ENCODE measurements at places on chromosomes 7 and 10.

DNA sequence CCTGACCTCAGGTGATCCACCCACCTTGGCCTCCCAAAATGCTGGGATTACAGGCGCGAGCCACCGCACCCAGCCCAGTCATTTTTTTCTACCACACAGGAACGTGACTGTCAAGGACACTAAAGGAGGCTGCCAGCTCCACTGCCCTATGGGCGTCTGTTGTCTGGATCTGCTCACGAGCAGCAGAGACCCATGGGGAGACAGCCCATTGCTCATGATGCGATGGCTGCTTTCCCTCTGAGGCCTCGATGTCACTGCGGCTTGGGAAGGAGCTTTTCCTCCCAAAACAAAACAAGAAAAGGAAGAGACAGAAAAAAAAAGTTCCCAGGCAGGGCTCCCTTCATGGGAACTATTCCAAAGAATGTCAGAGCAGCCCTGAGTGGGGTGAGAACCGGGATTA is 70.5 kb downstream of the DENND2A start:
- no peak for DNase-seq

GRCh38 chr10:43754569-43755260 is 106.0 kb upstream of the ZNF32 start:
- no peak for DNase-seq

DNA sequence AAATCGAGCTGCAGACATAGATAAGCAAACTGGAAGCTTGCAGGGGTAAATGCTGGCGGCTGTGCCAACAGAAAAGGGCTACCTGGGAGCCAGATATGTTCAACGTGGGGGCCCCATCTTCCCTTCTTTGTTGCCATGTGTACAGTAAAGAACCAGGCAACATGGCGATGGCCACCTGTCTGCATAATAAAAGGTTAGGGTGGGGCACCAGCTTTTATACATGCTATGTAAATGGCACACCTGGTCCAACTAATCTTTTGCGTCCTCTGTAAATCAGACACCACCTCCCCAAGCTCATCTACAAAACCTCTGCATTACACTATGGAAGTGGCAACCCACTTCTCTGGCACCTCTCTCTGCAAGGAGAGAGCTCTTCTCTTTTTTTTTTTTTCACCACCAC is 13.9 kb downstream of the BUD31 start:
- no peak for DNase-seq

DNA sequence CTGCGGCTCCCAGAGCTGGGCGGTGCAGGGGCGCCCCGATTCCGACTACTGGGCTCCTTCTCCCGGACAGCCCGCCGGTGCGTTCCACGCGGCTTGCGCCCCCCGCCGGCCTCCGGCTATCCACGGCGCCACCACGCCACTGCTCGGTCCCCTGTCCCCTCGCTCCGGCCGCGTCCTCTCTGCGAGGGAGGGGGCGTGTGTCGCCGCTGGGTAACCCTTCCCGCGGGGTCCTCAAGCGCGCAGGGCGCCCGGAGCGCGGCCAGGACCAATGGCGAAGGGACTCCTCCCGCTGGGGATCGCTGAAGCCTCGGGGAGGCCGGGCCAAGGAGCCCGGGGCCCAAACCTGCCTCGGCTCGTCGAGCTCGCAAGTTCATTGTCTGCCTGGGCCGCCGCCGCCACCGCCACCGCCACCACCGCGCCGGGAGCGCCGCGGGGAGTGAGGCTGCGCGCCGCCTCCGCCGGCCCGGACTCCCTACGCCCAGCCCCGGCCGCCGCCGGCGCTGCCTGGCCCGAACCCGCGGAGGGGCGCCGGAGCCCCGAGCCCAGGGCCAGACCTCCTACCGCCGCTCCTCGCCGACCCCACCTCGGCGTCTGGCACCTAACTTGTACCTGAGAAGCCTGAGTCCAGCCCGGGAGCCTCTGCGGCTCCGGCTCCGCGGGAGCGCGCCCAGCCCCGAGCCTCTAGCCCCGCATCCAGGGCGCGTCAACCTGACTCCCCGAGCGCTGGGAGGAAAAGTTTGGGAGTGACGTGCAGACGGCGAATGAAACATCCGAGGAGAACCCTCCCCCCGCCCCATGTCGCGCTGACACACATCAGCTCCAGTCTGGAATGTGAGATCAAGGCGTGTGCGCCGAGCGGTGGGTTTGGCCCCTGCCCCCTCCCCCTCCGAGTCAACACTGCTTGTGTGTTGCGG is at the start of gene CHST15:
Gene CHST15, minus strand, starts transcription at position 739 of the 914 bp plus-strand sequence. CDS start 47,386 bp downstream, outside the sequence.
- peak; percentile 44 for DNase-seq

- DNase-seq, result no peak
Observed at GRCh38 chr10:33706746-33707145, 372.3 kb upstream of the NRP1 start.

DNA sequence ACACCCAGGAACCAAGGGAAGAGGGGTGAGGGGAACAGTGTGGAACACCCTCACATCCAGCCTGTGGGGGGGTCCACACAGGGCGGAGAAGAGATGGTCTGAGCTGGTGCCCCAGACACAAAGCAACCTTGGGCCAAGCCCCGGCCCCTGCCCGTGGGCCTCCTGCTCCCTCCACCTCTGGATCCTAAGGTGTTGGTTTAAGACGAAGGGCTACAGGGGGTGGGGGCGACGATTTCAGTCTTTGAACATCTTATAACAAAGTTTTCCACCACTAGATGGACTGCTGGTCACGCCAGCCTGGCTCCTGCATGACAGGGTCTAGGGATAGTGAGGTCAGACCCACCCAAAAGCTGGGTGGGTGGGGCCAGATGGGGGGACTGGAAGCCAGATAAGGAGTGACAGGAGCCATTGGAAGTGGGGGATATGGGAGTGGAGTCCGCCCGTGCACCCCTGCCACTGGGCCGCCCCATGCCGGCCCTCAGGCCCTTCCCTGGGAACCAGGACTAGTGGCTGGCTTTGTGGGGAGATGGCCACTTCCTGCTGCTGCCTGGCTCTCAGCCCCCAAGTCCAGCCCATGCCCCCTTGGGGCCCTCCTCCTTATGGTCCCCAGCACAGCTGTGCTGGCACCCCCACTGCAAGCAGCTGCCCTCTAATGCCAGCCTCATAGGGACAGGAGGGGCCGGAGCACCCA is 98.4 kb downstream of the RGS10 start:
- DNase-seq, result no peak

DNA sequence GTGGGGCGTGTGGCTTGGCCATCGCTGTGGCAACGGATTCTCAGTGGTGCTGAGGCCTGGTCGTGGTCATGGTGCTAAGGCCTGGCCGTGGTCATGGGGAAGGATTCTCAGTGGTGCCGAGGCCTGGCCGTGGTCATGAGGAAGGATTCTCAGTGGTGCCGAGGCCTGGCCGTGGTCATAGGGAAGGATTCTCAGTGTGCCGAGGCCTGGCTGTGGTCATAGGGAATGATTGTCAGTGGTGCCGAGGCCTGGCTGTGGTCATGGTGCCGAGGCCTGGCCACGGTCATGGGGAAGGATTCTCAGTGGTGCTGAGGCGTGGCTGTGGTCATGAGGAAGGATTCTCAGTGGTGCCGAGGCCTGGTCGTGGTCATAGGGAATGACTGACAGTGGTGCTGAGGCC is 327.9 kb downstream of the ADARB2 start:
- no peak for DNase-seq

DNA sequence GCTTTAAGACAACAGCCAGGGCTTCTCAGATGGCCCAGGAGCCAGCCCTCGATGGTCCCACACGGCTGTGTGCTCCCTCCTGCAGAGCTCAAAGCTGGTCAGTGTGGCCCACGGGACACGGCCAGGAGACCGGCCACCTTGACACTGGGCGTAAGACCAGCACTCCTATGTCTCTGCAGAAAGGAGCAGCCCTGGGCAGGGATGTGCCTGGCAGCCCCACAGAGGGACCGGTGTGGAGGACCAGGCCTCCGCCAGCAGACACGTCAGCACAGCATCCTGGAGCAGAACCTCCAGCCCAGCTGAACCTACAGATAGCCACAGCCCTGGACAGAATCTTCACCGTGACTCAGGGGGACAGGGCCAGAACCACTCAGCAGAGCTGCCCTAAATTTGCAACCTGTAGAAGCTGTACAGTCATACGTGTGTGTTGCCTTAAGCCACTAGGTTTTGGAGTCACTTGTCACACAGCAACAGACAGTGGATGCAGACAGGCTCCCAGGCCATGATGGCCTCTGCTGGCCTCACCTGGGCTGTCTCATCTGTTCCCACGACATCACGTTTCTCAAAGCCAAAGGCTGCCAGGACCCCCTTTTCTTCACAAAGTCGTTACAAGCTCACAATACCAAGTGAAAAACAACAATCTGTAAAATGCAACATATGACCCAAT is 132.4 kb downstream of the DIP2C start:
- no peak for DNase-seq

DNA sequence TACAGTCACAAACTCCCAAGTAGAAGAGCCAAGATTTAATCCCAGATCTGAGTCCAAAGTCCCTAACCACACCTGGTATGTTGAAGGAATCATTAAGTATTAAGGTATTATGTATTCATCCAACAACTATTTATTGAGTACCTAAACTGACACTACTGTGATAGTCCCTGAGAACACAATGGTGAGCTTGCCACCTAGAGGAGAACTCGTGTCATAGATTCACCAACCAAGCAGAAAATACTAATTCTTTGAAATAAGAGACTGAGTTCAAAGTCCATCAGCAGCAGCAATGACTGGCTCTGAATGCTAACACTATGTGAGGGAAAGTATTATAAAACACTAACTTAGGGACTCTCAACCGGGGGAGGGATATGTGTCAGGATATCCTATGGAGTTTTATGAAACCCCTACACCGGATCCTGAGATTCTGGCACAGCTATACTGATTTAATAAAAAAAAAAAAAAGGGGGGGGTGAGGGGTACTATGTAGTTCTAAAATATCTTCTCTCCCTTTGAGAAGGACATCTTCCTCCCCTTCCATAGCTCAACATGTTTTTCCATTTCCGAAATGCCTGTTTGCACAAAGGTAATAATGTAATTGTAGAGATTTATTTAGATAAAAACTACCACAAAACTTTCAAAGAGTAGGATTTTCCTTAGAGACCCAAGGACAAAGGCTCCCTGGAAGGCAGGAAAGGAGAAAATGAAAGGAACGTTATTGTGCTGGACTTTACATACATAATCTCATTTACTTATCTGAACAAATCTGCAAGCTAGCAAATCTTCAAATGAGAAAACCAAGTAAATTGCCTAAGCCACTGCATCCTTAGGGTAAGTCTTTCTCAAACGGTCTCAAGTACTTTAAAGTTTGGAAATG is 1.6 kb downstream of the NCOA4 start:
- no peak for DNase-seq

DNA sequence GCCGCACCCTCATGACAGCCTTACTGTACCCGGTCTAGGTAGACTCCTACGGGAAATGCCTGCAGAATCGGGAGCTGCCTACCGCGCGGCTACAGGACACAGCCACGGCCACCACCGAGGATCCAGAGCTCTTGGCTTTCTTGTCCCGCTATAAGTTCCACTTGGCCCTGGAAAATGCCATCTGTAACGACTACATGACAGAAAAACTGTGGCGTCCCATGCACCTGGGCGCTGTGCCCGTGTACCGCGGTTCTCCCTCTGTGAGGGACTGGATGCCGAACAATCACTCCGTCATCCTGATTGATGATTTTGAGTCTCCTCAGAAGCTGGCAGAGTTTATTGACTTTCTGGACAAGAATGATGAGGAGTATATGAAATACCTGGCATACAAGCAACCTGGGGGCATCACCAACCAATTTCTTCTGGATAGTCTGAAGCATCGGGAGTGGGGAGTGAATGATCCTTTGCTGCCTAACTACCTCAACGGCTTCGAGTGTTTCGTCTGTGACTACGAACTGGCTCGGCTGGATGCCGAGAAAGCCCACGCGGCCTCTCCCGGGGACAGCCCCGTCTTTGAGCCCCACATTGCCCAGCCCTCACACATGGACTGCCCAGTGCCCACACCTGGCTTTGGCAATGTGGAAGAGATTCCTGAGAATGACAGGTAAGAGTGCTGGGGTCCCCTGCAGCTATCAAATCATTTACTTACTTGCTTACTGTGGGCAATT is 8.5 kb upstream of the CHCHD1 start:
- DNase-seq, result peak; percentile 48

DNA sequence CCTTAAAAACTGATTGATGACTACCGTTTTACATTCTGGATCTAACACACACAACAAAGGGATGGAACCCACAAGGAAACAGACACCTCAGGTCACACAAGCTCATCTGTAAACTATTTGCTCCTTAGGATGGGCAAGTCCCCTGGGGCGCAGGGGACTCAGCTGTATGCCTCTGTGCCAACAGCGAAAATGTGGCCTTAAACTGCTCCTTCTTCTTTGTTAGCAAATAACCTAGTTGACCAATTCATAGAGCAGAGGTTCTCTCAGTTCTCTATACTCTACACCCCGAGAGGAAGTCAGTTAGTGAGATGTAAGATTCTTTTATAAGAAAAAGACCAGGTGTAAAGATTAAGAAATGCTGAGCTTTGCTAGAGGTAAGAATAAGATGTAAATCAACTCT is 181.9 kb upstream of the PRSS58 start:
- DNase-seq, result no peak

DNA sequence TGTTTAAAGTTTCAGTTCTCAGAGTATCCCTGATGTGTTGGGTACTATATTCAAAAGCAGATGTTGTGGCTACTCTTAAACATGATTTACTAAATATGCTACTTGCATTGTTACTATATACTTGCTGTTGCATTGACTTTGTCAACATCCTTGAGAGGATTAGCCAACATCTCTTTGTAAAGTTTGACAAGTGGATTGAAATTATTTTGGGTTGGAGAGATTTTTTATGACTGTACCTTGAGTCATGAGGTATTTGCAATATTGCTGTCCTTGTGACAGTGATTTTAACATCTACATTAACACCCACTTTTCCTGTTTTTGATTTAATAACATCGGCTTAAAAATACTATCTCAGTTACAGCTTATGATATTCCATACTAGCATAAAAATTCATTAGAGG is 31.9 kb downstream of the MRC1 start:
- DNase-seq, result no peak

GRCh38 chr10:7306147-7306546 is 104.7 kb downstream of the SFMBT2 start:
- no peak for DNase-seq

DNA sequence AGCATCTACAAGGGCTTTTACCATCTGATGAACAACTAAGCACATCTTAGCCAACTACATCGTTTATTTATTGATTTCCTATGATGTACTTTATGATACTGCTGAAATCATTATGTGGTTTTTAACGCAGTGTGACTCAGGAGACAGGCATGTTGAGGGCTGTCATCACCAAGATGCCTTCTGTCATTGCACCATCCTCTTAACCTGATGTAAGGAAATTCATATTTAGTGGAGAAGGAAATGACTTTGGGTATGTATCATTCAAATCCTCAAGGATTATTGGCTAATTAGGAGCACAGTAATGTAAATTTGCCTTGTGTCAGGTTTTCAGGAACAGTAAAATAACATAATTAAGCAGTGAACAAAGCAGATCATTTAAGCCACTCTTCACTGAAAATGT is 138.5 kb upstream of the MGMT start:
- no peak for DNase-seq

- DNase-seq, result no peak
Observed at GRCh38 chr10:13920031-13920430, 333.3 kb downstream of the PRPF18 start.

Data from activated T-cell treated with anti-CD3 and anti-CD28 coated beads, Interleukin-2, amount 50 U/mL, for 48 hours (primary cell).